Memory B cell (primary cell): ENCODE measurements at places on chromosomes 5 and 9.

GRCh38 chr5:139164020-139164419 is 34.1 kb downstream of the SIL1 start:
- no peak for DNase-seq

DNA sequence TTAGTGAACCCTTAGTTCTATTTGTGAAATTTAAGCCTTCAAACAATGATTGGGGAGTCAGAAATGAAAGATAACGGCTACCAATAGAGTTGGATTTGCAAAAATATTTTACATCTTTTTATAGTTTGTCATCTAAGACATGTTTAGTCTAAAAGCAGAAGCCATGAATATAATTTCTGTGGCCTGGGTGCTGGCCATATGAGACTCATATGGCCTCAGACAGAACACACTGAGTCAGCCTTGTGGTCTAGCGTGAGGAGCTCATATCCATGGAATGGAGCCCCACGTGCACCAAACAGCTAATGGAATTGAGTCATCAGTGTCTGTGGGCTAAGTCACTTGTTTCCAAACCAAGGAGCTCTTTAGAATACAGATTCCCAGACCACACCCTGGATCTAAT is 240.7 kb upstream of the NREP start:
- no peak for DNase-seq

- no peak for DNase-seq
These were observed 523.1 kb downstream of the EFNA5 start for GRCh38 chr5:107147589-107147988.

GRCh38 chr5:151895660-151896030 is 29.0 kb downstream of the GLRA1 start:
- DNase-seq, result no peak

DNA sequence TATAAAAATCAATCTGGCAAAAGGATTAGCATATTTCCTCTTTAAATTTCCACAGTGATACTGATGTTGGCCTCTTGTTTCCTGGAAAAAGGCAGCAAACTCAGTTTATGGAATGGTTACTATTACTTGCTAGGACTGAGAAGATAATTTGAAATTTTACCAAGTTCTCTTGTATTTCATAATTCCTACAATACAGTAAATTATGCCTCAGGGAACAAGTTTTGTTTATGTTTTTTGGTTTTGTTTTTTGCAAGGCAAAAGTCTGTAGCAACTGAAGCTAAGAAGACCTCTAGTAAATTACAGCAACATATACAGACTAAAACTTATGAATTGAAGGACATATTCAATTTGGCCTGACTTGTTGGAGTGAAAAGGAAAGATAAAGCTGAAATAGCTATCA is 30.2 kb upstream of the SLCO6A1 start:
- no peak for DNase-seq
